ENCODE measurements at places on chromosomes 6 and 20.

DNA sequence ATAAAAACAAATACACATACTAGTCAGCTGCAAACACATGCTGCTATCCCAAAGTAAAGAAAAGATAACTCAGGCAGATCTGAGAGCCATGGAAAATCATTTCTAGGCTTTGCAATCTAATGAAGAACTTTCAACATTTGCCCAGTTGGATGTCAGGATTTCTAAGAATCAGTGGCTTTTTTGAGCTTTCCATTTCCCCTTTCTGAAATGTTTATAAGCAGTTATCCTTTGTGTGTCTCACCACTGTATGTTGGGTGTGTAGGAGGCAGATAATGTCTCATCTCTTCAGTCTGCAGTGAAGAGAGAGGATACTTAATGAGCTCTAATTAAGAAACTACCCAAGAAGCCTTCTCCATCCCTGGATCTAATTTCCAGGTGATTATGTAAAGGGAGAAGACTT lies 43.6 kb downstream of the RGS17 start:
- DNase-seq, result no peak

DNA sequence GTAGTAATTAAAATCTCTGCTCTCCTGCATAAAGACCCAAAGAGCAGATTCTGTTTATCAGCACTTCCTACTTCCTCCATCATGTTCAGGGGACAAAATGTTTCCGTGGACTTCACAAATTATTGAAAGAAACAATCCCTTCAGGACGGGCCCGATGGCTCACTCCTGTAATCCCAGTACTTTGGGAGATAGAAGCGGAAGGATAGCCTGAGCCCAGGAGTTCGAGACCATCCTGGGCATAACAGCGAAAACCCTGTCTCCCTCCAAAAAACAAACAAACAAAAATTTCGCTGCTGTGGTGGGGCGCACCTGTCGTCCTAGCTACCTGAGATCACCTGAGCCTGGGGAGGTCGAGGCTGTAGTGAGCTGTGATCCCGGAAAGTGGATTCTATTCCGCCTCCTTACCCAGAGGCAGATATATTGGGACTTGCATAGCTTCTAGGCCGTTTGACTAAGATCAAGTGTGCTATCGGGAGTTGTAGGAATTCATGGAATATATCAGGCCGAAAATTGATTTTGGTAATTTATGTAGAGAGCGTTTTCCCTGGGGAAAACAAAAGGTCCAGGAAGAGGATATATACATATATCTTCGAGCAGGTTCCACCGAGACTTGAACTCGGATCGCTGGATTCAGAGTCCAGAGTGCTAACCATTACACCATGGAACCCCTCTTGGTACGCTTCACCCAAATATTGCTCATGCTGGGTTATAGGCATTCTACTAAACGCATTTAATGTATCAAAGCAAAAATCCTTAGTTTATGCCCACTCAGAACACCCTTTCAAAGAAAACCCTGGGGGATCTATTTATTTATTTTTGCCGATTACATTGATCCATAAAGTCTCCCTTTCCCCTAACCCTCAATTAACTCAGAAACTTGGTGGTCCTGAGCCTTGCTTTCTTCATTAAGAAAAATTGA lies 74.5 kb upstream of the ZNF184 start:
- no peak for DNase-seq

DNA sequence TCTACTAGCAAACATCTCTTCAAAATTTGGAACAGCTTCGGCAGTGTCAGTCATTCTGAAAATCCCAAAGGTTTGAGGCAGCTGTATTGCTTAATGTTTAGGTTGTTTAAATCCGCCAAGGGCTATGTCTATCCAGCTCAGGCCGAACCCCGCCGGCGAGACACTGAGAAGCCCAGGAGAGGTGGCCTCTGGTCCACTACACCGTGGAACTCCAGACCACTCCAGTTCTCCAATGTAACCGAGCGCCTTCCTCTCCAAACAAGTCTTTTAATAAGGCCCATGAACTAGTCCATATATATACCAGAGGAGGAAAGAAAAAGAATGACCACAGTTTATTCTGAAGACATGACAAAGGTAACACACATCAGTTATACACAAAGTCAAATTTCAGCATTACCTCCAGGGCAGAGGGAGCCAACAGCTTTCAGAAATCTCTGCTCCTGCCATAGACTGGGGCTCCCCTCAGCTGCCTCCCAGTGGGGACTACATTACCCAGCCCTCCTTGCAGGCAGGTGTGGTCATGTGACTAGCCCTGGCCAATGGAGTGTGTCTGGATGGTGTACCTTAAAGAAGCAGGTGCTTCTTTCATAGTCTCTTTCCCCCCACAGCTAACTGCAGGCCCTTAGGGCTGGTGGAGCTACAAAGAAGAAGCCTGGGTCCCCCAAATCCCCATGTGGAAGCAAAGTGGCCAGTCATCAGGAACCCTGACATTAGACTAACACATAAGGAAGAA lies at the start of gene RAMACL:
Gene RAMACL, minus strand, starts transcription at position 255 of the 733 bp plus-strand sequence. Its CDS starts 201 bp downstream, at position 54.
- DNase-seq, result no peak

DNA sequence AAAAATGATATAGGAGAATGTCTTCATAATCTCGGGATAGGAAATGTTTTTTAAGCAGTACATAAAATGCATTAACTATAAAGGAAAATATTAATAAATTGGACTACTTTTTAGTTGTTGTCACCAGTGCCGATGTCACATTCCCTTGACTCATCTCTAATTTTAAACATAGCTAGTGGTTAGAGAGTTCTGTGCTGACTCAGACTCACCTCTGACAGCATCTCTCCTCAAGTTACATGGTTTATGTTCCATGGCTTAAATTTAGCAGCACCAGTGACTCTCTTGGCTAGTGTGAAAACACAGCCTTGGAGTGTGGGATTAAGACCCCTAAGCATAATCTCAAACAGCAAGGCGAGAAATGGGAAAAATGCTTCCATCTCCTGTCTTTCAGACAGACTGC lies 311.8 kb upstream of the MMS22L start:
- no peak for DNase-seq

GRCh38 chr20:48141660-48142515 lies 356.6 kb upstream of the SULF2 start:
- no peak for DNase-seq

GRCh38 chr6:149905371-149905910 lies 7.5 kb upstream of the RAET1E start:
- no peak for DNase-seq

Data from stimulated activated CD4-positive, alpha-beta T cell treated with anti-CD3 and anti-CD28 coated beads, TNF-alpha, amount 100 ng/mL, for 4 hours (primary cell).